Substantia nigra (tissue), 51 donors: ENCODE measurements at places on chromosomes 5 and 9.

- no peak for DNase-seq
Observed at GRCh38 chr9:126233913-126234525, 92.6 kb upstream of the MVB12B start.

DNA sequence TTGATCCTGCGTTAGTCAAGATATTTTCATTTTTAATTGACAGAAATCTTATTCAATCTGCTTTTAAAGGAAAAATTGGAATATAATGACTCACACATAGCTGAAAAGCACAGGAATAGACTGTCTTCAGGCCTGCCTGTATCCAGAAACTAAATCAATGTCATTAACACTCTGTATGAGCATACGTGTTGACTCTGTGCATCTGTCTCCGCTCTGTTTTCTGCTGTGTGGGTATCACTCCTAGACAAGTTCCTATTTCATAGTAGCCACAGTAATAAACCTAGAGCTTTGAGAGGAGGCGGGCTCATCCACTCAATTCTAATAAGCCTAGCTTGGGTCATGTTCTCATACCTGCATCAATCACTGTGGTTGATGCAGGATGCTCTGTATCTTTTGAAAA lies 267.6 kb downstream of the KCTD16 start:
- no peak for DNase-seq

- no peak for DNase-seq
Observed at GRCh38 chr9:132163457-132163875, 1.6 kb downstream of the NTNG2 start.

DNA sequence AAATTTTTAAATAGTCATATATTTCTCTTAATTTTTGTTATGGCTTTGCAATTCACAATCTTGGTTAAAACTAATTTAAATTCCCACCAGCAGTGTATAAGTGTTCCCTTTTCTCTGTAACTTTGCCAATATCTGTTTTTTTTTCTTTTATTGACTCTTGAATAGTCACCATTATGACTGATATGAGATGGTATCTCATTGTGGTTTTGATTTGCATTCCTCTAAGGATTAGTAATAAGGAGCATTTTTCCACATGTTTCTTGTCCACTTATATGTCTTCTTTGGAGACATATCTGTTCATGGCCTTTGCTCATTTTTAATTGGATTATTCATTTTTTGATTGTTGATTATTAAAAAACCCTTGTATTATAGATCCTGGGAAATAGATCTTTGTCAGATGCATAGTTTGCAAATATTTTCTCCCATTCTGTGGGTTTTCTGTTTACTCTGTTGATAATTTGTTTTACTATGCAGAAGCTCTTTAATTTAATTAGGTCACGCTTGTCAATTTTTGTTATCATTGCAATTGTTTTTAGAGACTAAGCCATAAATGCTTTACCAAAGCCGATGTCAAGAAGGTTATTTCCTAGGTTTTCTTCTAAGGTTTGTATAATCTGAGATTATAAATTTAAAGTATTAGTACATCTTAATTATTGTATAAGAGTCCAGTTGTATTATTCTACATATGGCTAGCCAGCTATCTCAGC lies 610.9 kb downstream of the CHSY3 start:
- DNase-seq: no peak

GRCh38 chr9:98220911-98221310 lies 28.5 kb upstream of the CORO2A start:
- no peak for DNase-seq

DNA sequence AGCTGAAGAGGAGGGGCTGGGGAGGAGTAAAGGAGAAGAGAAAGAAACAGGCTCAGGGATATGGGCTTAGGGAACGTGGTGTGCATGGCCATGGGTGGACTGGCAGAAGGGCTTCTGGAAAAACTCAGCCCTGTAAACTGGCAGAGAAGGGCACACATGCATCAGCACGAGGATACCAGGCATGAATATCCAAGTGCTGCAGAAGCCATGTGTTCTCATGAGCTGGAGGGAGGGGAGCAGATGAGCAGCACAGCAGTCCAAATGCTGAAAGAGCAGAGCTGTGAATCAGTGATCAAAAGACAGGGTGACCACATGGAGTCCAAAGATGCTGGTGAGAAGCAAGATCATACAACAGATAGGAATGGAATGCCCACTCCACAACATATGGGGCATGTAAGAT lies 72.3 kb downstream of the SEMA5A start:
- no peak for DNase-seq

- DNase-seq: no peak
Observed at GRCh38 chr9:109989296-109989695, 209.3 kb downstream of the PALM2AKAP2 start.

GRCh38 chr5:60929024-60929423 lies 15.8 kb downstream of the ERCC8 start:
- no peak for DNase-seq

DNA sequence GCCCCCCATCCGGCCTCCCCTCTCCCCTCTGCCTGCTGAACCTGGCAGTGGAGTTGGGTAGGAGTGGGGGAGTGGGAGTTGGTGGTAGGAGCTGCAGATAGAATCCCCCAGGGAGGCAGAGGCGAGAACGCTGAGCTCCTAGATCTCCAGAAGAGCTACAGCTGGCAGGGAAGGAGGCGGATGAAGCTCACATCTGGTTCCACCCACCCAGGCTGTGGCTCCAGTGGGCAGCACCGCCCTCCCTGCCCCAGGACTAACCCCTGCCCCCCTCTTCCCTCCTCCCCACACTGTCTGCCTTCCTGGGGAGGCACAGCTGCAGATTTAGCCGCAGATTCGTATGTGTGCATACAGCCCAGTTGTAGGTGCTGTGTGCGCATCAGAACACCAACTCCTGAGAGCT lies 34.2 kb downstream of the C9orf50 start:
- no peak for DNase-seq

DNA sequence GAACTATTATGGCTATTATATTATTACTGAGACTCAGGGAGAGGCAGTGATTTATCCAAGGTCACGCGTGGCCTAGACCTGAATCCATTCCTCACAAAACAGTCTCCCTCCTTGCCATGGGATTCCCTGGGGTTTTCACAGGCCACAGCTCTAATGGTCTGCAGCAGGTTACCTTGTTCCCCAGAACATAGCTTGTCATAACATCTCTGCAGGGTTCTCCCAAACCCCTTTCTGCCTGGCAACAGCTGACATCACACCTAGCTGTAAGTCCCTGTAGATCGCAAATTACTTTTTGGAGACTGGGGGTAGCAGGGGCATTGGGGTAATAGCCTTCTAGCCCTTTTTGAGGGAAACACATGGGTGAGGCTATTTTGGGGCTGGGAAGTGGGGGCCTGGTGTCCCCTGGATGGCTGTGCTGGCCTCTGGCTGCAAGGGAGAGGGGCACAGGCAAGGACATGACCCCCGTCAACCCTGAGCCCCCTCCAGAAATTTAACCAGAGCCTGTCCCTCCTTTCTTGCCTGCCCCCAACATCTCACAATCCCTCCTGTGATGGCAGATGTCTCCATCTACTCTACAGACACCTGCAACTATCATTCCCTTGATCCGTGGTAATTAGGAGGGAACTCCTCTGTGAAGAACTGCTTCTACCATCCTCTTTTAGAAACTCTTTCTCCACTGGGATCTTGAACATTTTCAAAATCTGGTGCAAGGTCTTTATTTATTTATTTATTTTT lies 1.3 kb downstream of the CD74 start:
- DNase-seq: no peak

DNA sequence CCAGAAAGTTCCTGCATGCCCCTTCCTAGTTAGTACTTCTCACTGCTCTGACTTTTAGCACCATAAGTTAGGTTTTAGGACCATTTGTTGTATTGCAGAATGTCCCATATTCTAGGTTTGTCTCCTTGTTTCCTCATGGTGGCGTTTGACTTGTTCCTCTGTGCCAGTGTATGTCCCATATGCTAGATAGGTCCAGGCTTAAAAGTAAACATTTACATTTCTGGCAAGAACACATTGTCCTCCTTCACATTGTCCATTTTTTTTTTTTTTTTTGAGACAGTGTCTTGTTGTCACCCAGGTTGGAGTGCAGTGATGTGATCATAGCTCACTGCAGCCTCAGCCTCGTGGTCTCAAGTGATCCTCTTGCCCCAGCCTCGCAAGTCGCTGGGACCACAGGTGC lies 15.4 kb downstream of the TBC1D13 start:
- no peak for DNase-seq

DNA sequence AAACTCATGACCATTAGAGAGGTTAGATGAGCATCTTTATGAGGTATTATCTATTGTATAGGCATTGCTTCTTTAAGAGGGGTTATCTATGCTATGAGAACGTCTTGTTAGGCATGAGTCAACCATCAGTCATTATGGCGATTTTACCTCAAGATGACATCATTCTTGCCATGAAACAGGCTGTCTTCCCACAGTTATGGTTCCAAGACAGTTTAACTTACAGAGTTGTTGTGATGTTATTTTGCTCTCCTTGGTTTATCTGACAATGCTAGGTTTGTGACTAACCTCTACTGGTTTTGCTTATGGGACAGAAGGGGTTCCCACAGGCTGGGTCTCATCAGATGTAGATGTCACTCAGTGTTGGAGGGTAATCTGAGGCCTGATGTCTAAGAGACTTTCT lies 1864.7 kb upstream of the ACO1 start:
- no peak for DNase-seq

- no peak for DNase-seq
Observed at GRCh38 chr9:120242116-120242811, 337.7 kb downstream of the CDK5RAP2 start.

DNA sequence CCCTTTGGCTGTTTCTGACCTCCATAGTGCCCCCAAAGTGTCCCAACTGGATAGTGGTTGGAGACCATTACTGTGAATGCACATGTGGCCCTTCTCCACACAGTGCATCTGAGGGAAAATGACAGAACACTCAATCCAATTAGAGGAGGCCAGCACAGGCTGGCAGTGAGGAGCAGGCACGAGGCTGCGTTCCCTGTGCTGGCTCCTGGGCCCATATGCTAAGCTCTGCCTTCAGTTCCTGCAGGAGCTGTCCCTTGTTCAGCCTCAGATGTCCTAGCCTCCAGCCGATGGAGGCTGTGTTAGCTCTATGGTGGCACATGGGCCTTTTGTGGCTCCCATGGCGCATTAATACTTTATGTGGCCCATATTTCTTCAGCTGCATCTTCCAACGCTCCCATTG lies 35.8 kb downstream of the ALG2 start:
- no peak for DNase-seq

DNA sequence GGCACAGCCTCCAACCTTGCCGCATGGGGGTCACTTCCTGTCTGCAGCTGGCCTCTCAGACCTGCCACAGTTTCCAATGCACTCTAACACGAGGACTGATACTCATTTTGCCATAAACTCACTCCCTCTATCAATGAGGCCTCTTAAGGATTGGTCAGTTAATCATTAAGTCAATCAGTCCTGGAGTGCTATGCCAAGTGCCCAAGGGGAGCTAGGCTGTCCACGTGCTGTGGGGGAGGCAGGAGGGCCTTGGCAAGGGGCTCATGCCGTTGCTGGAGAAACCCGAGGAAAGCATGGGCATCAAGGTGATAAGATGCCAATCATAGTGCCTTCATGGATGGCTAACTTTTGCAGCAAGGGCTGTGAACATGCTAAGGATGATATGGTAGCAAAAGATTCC lies 1.7 kb upstream of the ALDH1B1 start:
- no peak for DNase-seq

- no peak for DNase-seq
Observed at GRCh38 chr5:4802044-4802443, 338.1 kb upstream of the ADAMTS16 start.

DNA sequence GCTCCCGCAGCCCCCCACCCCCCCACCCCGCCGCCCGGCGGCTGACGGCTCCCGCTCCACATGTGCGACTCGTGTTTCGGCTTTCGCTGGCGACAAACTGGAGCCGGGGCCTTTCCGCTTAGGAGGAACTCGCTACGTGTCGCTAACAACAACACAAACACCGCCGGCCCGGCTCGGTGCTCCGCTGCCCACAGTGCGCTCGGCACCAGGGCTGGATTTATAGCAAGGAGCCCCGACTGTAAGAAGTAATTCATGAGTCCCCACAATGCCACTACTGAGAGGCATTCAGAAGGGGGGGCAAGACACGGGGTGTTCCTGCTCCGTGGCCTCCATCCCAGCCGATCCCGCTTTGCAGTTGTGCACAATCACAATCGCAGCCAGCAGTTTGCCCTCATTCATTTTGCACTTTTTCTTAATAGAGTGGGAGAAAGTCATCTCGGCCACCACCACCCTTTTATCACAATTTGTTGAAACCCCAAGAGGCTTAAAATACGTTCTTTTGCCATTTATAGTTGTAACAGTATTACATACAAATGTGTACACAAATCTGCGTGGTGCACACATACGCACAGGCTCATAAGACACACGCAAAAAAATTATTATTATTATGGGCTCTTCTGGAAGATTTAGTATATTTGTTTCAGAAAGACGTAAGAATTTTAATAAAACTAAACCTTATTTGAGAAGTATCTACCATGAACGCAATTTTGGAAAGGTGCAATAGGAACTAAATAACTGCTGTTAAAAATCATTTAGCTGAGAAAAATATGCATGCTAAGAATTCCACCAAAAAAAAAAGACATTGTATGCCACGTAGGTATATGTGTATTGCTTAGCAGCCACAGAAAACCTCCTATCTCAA lies 48.1 kb downstream of the EBF1 start:
- DNase-seq: peak; percentile 11

- no peak for DNase-seq
Observed at GRCh38 chr9:22342491-22343217, 104.0 kb upstream of the DMRTA1 start.

DNA sequence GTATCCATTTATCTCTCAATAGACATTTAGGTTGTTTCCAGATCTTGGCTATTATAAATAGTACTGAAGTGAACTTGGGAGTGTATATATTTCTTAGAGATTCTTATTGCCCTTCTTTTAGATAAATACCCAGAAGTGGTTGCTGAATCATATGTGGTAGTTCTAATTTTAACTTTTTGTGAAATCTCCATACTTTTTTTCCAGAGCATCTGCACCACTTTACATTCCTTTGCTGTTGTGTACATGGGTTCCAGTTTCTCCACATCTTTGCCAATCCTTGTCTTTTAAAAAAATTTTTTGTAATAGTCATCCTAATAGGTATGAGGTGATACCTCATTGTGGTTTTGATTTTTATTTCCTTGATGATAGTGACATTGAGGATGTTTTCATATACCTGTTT lies 303.7 kb downstream of the CCDC171 start:
- no peak for DNase-seq

- DNase-seq: peak; percentile 46
Observed at GRCh38 chr9:13278368-13279246, 885 bp downstream of the MPDZ start.

GRCh38 chr9:18579536-18579935 lies 105.6 kb downstream of the ADAMTSL1 start:
- DNase-seq: no peak

DNA sequence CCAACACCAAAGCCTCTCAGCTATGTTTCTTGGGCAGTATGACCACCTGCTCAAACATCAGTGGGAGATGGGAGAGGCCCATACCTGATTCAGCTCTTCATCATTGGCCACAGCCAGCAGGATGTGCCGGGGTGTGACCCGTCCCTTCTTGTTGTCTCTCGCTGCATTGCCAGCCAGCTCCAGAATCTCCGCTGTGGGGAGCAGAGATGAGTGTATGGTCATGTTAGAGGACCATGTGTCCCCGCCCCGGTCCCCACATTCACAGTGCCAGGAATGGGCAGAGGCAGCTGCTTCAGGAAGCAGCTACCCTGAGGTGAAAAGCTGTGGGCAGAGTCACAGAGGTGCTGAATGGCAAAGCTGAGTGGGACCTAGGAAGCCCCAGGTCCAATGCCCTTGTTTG lies 29.1 kb downstream of the MACROH2A1 start:
- DNase-seq: no peak
